CD4-positive, alpha-beta T cell (primary cell): ENCODE measurements at places on chromosomes 5 and 9. TPM values are rescaled to one million over a fixed set of nuclear protein-coding genes. Genes with fewer than 3 reads are reported as not detected.

DNA sequence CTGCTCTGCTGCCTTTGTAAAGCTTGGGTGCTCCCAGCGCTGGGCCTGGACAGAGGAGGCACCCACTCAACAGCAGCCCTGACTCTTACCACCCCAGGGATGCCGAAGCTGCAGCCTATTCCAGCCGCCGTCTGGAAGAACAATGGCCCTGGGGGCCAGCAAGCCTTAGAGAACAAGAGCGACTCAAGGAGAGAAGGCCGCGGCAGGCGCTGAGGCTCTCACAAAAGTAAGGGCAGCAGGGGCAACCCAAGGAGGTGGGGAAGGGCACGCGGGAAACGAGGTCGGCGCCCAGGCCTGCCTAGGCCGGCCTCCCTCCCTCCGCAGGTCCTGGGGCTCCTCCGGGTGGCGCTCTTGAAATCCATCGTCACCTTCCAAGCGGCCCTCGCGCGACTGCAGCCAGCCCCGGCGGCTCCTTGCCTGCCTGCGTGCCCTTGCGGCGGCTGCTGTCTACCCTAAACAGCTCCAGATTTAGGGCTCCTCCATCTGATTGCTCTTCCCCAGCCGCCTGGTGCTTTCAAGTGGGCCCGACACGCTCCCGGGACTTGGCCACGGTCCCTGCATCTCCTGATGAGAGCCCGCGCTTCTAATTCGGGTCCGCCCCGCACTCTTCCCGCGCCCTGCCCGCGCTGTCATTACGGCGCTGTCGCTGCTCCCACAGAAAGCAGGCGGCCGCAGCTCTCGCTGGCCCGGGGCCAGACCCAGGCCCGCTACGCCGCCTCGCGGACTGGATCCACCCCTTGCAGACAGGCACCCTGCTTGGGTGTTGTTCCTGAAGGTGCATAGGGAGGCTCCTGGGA, 213.3 kb downstream of the SEMA6A start:
- H3K4me1 ChIP-seq, result no peaks in the 10 kb centered on the region
- H3K27ac ChIP-seq, result no peak overlapping the region
- H3K4me3 ChIP-seq, result no peak overlapping the region
- H3K27me3 ChIP-seq, result no peaks in the 10 kb centered on the region
- no peaks in the 10 kb centered on the region for H3K36me3 ChIP-seq

GRCh38 chr9:14095277-14095676, 218.7 kb downstream of the NFIB start:
- no peak overlapping the region for H3K27ac ChIP-seq
- no peak for DNase-seq
- no peak overlapping the region for H3K4me3 ChIP-seq
- no peaks in the 10 kb centered on the region for H3K4me1 ChIP-seq

DNA sequence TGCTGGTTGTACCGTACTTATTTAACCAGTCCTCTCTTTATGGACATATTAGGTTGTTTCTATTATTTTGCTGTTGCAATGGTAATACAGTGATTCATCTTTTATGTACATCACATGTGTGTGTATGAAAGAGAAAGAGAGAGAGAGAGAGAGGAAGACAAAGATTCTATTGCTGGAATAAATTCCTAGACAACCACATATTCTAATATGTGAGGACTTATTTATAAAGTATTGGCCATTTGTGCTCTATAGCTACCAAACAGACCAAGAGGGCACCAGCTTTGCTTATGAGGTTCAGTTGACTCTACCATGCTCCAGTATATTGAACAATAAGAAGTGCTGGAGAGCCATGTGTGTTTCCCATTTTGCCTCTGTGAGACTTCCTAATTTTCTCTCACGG, 513.5 kb downstream of the DMAC1 start:
- H3K36me3 ChIP-seq, result no peaks in the 10 kb centered on the region
- peaks cover 5% of the 10 kb centered on the region for H3K27me3 ChIP-seq
- no peaks in the 10 kb centered on the region for H3K4me1 ChIP-seq
- H3K27ac ChIP-seq, result no peak overlapping the region

GRCh38 chr9:91945277-91946085, 4.5 kb downstream of the ROR2 start:
- H3K4me1 ChIP-seq, result peaks cover 10% of the 10 kb centered on the region
- H3K27me3 ChIP-seq, result peaks cover 22% of the 10 kb centered on the region
- H3K36me3 ChIP-seq, result no peaks in the 10 kb centered on the region
- H3K4me3 ChIP-seq, result no peak overlapping the region
- no peak for DNase-seq
- no peak overlapping the region for H3K27ac ChIP-seq

The QRFP gene
- total RNA-seq, result not detected

The WWC1 gene
- total RNA-seq, result 1.0 TPM

The CD74 gene
- 303 TPM for total RNA-seq

- no peak for DNase-seq
- peak overlapping the region; percentile 69 for H3K4me3 ChIP-seq
- H3K27ac ChIP-seq, result peak overlapping the region; percentile 95
- H3K4me1 ChIP-seq, result peaks cover 78% of the 10 kb centered on the region
- H3K27me3 ChIP-seq, result no peaks in the 10 kb centered on the region
Measured at GRCh38 chr9:92968081-92968480, 20.8 kb downstream of the FGD3 start.

The CDH9 gene
- not detected for total RNA-seq

DNA sequence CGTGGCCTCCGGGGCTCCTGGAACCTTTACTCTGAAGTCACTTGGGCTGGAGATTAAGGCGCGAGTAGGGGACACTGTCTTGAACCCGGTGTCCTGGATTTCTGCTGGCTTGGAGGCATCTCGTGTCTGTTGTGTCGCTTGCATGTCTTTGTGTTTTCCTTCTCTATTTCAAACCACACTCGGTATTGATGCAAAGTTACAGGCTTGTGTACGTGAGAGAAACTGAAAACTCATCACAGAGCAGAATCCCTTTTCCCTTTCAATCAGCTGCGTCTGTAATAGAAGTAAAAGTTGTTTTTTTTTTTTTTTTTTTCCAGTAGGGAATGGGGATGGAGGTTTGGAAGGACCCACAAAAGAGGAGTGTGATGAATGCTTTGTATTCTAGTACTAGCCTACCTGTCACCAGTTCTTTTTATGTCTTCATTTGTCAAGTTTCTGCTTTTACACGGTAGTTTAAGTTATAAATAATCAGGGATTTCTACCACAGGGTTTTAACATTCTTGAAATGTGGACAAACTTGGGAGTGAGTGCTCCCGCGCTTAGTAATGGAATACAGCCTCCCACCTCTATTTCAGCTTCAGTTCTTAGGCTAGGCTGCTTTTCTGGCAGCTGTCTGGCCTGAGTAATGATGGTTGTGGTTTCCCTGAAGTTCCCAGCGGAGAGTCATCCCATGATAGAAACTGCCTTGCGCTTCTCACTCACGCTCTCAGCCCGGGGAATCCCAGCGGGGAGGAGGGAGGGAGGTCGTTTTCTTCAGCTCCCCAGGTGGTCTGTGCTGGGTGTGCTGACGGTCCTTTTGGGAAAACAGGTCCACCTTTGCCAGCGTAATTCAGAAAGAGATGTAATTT, 763 bp downstream of the TJP2 start:
- H3K27me3 ChIP-seq, result peaks cover 26% of the 10 kb centered on the region
- peaks cover 18% of the 10 kb centered on the region for H3K4me1 ChIP-seq
- H3K36me3 ChIP-seq, result no peaks in the 10 kb centered on the region
- H3K4me3 ChIP-seq, result peak overlapping the region; percentile 69
- DNase-seq, result no peak
- H3K27ac ChIP-seq, result no peak overlapping the region

DNA sequence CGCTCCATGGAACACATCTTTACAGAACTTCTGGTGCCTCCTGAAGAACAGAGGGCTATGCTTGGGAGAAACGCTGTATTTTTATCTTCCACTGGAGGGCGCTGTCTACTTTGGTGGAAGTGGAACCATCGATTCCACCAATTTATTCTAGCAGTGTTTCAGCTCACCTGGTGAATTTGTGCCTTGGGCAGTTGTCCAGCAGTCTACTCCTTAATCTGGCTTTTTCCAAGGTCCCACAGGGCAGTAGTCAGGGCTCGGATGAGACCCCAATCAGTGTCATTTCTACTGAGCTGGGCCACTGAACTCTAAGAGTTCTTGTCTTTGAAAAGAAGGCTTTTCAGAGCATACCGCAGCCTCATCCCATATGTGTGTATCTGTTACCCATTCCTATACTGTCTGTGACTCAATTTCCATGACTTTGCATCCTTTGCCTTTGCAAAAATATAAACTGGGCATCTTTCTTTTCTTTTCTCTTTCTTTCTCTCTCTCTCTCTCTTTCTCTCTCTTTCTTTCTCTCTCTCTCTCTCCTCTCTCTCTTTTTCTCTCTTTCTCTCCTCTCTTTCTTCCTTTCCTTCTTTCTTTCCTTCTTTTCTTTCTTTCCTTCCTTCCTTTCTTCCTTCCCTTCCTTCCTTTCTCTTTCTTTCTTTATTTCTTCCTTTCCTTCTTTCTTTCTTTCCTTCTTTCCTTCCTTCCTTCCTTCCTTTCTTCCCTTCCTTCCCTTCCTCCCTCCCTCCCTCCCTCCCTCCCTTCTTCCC, 138.4 kb upstream of the ZNF618 start:
- no peaks in the 10 kb centered on the region for H3K36me3 ChIP-seq
- H3K27ac ChIP-seq, result no peak overlapping the region
- no peak overlapping the region for H3K4me3 ChIP-seq

GRCh38 chr5:78007233-78007632, 231.1 kb upstream of the TBCA start:
- H3K27me3 ChIP-seq, result no peaks in the 10 kb centered on the region
- H3K4me1 ChIP-seq, result no peaks in the 10 kb centered on the region
- H3K36me3 ChIP-seq, result no peaks in the 10 kb centered on the region
- H3K27ac ChIP-seq, result no peak overlapping the region
- DNase-seq, result no peak

The MYMK gene
- not detected for total RNA-seq

GRCh38 chr9:137605121-137606004, at the start of gene ARRDC1:
Gene ARRDC1, plus strand, starts transcription at chr9:137605686. Its CDS starts 32 bp downstream, at chr9:137605718.
- H3K27me3 ChIP-seq, result no peaks in the 10 kb centered on the region
- no peak within 1 kb of the TSS for H3K27ac ChIP-seq
- peaks cover 4% of the 10 kb centered on the region for H3K36me3 ChIP-seq
- peak; percentile 95 for DNase-seq
- peaks cover 31% of the 10 kb centered on the region for H3K4me1 ChIP-seq
- H3K4me3 ChIP-seq, result peak within 1 kb of the TSS; percentile 58

GRCh38 chr9:97853844-97854695, 1.0 kb downstream of the FOXE1 start:
- peaks cover 55% of the 10 kb centered on the region for H3K4me1 ChIP-seq
- no peak overlapping the region for H3K27ac ChIP-seq
- peaks cover 78% of the 10 kb centered on the region for H3K27me3 ChIP-seq
- peak; percentile 61 for DNase-seq
- peak overlapping the region; percentile 52 for H3K4me3 ChIP-seq

- H3K27me3 ChIP-seq, result no peaks in the 10 kb centered on the region
- H3K4me3 ChIP-seq, result no peak overlapping the region
- no peaks in the 10 kb centered on the region for H3K36me3 ChIP-seq
- no peak for DNase-seq
- H3K4me1 ChIP-seq, result no peaks in the 10 kb centered on the region
- H3K27ac ChIP-seq, result no peak overlapping the region
Measured at GRCh38 chr9:118674942-118675341, 694.3 kb downstream of the BRINP1 start.

DNA sequence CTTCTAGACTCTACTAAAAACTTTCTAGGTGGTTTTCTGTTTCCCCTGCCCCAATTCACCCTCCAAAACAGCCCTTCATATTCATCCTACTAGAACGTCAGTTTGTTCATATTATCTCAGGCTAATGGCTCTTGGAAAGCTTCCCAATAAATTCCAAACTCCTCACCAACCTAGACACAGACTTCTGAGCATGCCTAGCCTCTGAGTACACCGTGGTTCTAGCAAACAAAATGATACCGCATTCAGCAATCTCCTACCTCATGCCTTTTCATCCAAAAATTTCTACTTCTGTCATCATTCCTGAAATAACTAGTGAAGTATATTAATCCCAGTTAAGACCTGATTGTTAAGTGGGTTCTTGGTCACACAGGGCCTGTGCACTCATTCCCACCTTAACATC, 46.5 kb upstream of the NR5A1 start:
- H3K4me3 ChIP-seq, result no peak overlapping the region
- no peak overlapping the region for H3K27ac ChIP-seq
- H3K36me3 ChIP-seq, result no peaks in the 10 kb centered on the region
- no peak for DNase-seq
- H3K4me1 ChIP-seq, result no peaks in the 10 kb centered on the region

GRCh38 chr9:114687034-114687433, 5.0 kb upstream of the TEX48 start:
- no peaks in the 10 kb centered on the region for H3K27me3 ChIP-seq

The SLC38A9 gene
- 10.0 TPM for total RNA-seq

The BAAT gene
- total RNA-seq, result not detected

DNA sequence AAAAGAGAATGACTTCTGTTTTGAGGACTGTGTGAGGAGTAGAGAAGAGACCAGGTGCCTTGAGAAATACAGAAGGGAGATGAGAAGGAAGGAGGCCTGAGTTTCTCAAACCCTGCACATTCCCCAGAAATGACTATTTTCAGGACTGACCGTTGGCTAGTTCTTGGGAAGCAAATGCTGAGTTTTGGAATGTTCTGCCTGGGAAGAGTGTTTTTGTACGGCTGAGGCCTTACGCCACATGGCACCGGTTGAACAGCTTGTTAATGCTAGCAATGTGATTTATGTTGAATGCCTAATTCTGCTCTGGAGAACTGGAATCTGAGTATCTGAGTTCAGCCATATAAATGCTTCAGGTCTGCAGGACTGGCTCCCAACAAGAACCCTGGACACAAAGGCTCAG, 152.7 kb upstream of the ADAMTS16 start:
- no peak overlapping the region for H3K4me3 ChIP-seq
- no peaks in the 10 kb centered on the region for H3K4me1 ChIP-seq
- DNase-seq, result no peak
- no peaks in the 10 kb centered on the region for H3K27me3 ChIP-seq
- H3K36me3 ChIP-seq, result no peaks in the 10 kb centered on the region
- H3K27ac ChIP-seq, result no peak overlapping the region

GRCh38 chr5:171426266-171426665, 6.8 kb downstream of the FGF18 start:
- H3K36me3 ChIP-seq, result no peaks in the 10 kb centered on the region
- no peak overlapping the region for H3K27ac ChIP-seq
- no peak overlapping the region for H3K4me3 ChIP-seq
- peaks cover 9% of the 10 kb centered on the region for H3K27me3 ChIP-seq
- H3K4me1 ChIP-seq, result no peaks in the 10 kb centered on the region

DNA sequence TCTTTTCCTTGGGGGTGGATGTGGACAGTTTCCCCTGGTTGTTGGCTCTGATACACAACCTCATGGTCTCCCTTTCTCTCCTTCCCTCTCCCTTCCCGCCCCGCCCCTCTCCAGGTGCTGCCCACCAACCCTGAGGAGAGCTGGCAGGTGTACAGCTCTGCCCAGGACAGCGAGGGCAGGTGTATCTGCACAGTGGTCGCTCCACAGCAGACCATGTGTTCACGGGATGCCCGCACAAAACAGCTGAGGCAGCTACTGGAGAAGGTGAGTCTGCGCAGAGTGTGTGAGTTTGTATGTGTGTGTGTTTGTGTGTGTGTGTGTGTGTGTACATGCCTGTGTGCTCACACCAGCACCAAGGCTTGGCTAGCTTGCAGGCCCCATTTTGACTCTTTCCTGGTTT, 2.6 kb downstream of the OLFM1 start:
- H3K27ac ChIP-seq, result no peak overlapping the region
- H3K4me1 ChIP-seq, result no peaks in the 10 kb centered on the region
- no peak for DNase-seq
- H3K27me3 ChIP-seq, result peaks cover 37% of the 10 kb centered on the region
